ENCODE measurements at places on chromosomes 6 and 20. TPM values are rescaled to one million over a fixed set of nuclear protein-coding genes. Genes with fewer than 3 reads are reported as not detected.

Gene RIPOR3
- total RNA-seq: 0.53 TPM

Gene DEF6
- 53.8 TPM for total RNA-seq

Gene SCRT2
- not detected for total RNA-seq

Gene HSPA1L
- total RNA-seq: 0.15 TPM

Gene TDRD6
- 4.5 TPM for total RNA-seq

DNA sequence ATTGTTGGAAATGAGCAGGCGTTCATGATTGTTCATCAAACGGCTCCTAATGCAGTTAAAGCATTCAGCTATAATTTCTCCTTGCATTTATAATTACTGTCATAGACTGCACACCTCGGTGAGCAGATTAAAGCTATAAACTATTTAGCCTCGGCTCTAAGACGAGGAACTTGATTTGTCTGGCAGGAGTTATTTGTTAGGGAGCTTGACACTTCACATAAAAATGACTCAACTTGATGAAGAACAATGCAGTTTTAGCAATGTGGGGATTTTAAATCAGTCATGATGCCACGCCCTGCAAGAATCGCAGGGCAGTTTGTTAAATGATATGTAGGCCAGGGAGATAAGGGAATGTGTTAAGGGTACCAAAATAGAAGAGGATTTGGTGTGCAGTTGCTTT, 290.2 kb downstream of the TSHZ2 start:
- no peak for DNase-seq

- no peak for DNase-seq
These were observed 173.5 kb upstream of the IRAK1BP1 start for GRCh38 chr6:78693835-78694234.

DNA sequence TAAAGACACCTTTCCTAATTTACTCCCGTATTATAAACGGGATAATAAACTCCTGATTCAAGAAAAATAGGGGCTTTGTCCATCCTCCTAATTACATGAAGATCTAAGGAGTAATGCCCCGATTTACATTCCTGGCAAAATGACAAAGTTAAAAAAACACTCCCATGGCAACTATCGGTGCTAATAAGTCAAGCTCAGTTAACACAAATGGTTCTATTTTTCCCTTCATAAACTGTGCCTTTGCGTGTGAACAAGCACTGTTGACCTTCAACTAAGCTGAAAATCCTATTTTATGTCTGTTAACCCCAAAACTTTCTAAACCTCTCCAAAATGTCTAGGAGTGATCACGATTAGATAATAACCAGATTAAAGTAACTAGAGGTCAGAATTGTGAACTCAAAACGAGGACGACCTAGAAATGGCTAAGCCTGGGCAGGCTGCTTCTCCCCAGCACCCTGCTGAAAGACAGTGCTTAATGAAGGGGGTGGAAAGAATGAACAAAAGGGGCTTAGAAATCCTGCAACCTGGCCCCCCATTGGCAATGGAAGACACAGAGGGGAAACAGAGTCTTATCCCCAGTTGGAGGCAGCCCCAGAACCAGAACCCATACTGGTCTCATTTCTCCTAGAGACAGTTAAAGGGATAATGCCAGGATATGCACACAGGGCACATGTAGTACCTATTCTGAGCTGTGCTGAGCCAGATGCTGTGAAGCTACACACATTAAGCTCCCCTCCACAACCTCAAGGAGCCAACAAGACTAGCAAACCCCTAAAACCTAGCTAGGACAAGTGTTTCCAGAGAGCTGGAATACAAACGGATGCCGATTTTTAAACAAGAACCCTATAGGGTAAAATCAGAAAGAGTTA, 23.0 kb downstream of the SLC23A2 start:
- no peak for DNase-seq

GRCh38 chr6:142845143-142845571, 99.8 kb downstream of the HIVEP2 start:
- DNase-seq: no peak

DNA sequence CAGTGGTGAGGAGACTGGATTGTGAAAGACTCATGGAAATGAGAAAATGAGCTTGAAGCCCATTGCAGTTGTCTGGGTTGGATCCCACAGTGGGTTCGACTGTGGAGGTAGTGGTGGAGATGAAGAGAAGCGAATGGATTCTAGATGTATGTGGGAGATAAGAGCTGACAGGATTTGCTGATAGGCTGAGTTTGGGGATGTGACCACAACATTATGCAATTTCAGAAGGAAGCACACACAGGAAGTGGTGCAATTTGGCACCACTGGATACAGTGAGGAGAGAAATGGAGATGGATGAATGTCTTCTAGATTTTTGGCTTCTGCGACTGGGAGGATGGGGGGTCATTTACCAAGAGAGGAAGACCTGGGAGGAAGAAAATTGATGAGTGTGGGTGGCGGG, 64.4 kb upstream of the MAFB start:
- no peak for DNase-seq

- DNase-seq: no peak
These were observed 123.7 kb upstream of the NHSL1 start for GRCh38 chr6:138622967-138623366.

GRCh38 chr6:139395891-139396301, 21.4 kb upstream of the CITED2 start:
- no peak for DNase-seq

DNA sequence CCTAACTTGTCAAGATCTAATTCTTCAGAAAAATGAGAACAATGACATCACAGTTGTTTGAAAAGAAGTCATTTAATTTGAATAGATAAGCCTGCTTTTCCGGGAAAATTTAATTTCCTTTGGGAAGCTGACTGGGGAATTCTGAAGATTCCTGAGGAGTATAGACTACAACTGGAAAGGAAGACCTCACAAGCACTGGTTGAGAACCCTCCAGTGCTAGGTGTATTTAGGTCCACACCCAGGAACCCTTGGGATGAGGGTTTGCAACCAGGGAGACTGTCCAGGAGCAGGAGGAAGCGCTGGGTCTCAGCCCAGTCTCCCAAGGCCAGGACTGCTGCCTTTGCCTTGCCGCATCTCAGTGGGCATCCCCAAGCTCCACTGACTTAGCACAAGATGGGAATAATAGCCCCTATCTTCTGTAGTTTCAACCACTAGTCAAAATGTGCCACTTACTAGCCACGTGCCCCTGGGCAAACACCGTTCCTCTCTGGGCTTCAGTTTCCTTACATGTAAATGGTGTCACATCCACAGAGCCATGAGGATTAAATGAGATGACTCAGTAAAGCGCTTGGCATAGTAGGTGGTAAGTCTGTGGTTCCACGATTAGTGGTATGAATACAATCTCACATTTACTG, 6.9 kb upstream of the CD93 start:
- DNase-seq: no peak

GRCh38 chr6:36169023-36170007, 27.2 kb upstream of the BRPF3 start:
- no peak for DNase-seq

DNA sequence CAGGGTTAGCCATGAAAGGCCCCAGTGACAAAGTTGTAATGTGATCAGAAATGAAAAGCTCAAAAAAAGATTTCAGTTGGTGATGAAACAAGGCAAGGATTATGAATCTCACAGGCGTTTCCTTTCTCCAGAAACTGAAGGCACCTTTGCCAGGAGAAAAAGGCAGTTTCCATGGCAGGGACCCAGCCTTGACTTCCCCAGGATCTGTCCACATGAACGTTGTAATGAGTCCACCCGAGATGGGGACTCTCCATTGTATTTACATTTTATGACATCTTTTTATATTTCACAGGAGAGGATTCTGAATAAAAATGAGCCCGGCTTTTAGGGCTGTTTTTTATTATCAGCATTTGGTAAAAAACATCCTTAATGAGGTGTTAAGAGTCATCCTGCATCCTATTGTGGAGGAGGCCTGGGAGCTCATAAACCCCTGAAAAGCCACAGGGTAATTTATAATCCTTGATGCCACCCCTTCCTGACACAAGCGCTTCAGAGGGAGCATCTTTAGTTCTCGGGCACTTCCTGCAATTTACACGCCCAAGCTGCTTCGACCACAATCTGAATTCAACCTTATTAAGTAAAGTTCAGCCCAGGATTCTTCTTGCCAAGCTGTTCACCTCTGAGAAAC, 74.1 kb upstream of the SALL4 start:
- DNase-seq: no peak

GRCh38 chr6:10434235-10434634, 19.4 kb upstream of the TFAP2A start:
- no peak for DNase-seq

GRCh38 chr6:46412662-46413061, 78.6 kb downstream of the RCAN2 start:
- DNase-seq: peak; percentile 21

DNA sequence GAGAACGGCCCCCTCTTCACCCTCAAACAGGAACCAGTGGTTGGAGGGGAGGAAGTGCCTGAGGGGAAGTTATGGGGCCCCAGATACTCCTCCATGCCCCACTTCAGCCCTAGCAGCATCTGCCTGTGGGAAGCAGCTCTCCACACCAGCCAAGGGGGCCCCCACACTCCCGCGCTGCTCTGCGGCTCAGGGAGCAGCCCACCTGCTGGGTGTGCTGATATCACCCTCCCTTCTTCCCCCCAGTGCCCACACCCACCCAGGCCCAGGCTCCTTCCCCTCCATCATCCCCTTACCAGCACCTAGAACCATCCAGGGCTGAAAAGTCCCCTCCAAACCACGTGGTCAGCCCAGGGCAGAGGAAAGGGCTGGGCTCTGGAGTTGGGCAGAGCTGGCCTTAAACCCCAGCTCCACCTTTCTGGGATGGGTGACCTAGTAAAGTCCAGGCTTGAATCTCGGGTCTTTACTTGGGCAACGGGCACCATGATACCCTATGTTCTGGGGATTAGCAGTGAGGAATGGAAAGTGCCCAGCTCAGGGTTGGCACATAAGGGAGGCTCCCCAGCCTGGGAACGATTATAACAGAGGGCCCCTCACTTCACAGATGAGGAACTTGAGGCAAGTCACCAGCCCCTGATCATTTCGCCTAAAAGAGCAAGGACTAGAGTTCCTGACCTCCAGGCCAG, 663 bp downstream of the LST1 start:
- DNase-seq: peak; percentile 57

GRCh38 chr6:128186729-128187128, 285.9 kb upstream of the THEMIS start:
- DNase-seq: no peak

All from OCI-LY7 (cell line).